Psoas muscle (tissue), 8 donors: ENCODE measurements at places on chromosomes 5 and 9. TPM values are rescaled to one million over a fixed set of nuclear protein-coding genes. Genes with fewer than 3 reads are reported as not detected.

Gene HRH2
- 7.0 TPM for total RNA-seq

Gene NSG2
- not detected for total RNA-seq

Gene MAPK9
- total RNA-seq, result 34.3 TPM

Gene CER1
- not detected for total RNA-seq

Gene SV2C
- not detected for total RNA-seq

Gene C9orf50
- not detected for total RNA-seq

Gene DMRT3
- 0.44 TPM for total RNA-seq
